ENCODE measurements at places on chromosomes 5 and 9.

DNA sequence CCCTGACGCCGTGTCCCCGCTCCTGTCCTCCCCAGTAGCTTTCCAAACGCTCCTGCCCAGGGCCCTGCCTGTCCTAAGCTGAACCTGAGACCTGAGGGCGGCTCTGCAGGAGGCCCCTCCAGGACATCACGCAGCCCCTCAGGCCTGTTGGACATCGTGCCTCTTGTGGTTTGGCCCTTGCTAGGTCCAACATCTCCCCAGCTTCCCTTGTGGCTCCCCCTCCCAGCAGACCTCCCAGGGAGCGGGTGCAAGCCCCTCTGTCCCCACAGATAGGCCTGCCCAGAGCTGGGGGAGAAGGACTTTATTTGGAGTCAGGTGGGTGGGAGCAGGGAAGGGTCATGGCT is 4.1 kb downstream of the OBP2B start:
- DNase-seq, result no peak

- no peak for DNase-seq
These were observed 45.6 kb downstream of the COL15A1 start for GRCh38 chr9:98989036-98990000.

DNA sequence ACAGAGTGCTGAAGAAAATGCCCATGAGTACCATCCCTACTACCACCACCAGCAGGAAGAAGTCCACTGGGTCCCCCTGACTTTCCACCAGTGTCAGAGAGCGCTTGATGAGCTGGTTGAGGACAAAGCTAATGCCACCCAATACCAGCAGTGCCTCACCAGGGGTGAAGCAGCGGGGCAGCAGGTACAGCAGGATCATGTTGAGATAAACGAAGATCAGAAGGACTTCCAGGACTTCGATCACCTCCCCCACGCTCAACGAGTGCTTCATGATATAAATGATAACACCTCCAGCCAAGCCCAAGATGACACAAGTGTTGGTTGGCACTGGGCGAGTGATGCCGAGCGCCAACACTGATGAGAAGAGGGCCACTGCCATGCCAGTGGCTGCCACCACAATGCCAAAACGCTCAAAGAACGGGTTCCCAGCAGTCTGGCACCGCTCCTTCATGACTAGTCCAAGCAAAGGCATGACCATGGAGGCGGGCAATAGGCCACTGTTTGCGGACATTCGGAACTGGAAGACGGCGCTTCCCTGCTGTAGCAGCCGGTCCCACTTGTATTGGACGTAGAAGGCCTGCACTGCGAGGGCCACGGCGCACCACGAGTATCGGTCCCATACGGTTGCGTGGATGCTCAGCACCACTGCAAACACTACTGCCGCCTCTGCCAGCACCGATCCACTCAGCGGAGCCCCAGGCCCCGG is 679 bp downstream of the DOLK start:
- DNase-seq, result no peak

GRCh38 chr9:89433826-89434225 is 64.1 kb downstream of the SEMA4D start:
- DNase-seq, result no peak

DNA sequence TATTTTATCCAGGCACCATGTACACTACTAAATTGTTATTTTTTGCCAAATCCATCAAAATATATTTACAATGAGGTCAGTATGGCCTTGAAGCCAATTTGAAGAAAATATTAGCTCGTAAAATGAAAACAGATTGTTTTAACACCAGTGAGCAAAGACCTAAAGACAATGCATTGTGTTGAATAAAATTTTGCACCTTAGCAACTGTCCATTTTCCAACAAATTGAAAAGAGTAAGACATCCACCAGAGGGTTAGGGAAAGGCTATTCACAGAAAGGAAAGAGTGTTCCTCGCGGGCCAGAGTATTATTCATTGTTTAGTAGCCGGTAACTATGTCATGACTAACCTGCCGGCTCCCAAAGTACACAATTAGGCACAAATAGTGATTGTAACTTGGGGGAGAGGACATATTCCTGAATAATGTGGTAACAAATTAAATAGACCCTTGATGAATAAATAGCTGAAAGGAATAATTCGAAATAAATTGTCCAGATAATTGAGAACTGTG is 213.3 kb downstream of the DNAH5 start:
- no peak for DNase-seq

- peak; percentile 49 for DNase-seq
These were observed 168.5 kb downstream of the DOCK2 start for GRCh38 chr5:169805527-169805934.

DNA sequence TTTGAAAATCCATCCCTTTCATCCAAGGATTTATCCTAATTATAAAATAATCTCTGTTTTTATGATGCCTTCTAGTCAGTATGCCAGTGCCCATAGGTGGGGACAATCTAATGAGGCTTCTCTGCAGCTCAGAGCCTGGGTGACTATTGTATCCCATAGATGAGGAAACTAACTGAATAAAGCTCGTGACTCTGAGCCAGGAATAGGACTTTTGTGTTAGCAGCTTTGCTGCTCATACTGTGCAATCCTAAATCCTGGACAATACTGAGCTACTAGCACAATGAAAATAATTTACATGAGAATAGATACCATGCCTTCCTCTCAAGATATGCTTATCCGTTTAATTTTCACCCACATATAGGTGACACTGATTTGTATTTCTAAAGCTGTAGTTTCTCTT is 443.0 kb downstream of the PLK2 start:
- no peak for DNase-seq

GRCh38 chr9:127779136-127779981 is 893 bp upstream of the SH2D3C start:
- peak; percentile 52 for DNase-seq

DNA sequence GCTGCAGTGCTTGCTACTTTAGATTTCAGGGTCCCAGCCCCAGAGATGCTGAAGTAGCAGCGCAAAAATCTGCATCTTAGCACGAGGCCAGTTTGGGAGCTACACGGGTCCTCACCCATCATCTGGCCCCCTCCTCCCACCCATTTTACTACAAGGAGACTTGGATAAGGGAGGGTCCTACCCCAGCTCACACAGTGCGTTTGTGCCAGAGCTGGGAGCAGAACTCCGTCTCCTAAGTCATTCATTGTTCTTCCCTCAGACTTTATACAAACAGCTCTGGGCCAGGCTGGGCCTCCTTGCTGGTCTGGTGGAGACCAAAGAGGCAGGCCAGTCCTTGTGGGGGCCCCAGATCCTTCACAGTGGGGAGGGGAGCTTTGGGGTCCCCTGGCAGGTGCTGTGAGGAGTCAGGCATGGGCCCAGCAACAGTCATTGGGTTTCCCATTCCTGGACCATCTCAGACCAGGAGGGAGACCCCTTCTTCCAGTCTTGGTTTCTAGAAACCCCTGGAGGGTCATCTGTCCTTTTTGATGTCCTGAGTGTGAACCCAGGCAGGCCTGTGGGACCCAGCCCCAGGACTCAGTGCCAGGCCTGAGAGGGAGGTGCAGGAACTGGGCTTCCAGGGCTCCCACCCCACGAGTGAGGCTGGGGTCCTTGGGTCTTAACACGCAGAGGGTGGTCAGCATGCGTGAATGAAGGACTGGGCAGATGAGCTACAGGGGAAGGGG is 2.3 kb upstream of the IL17B start:
- no peak for DNase-seq

DNA sequence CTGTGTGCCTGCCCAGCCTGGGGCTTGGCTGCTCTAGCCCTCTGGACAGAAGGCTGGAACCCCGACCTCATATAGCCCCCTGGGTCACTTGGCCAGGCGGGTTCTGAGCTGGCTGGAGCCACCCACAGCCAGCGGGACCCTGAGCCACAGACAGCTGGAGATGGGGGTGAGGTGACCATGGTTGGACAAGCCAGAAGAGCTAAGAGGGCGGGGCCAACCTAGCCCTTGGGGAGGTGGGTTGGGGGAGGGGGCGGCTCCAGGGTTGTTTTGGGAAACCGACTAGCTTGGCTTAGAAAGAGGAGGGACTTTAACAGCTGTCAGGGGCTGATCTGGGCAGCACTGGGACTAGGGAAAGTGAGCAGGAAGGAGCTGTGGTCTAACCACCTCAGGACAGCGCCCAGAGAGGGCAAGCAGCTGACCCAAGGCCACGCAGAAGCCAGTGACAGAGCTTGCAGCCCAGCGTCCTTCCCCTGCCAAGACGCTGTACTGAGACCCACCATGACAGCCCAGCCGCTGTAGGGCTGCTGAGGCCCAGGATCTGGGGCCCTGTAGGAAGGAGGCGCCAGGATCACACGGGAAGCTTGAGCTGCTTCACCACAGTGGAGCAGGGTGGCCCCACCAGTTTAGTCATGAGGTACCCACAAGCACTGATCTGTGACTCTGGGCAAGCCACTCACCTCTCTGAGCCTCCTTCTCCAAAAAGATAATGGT is 2.2 kb downstream of the AIF1L start:
- DNase-seq, result no peak

- DNase-seq, result no peak
These were observed 196.2 kb downstream of the DEPDC1B start for GRCh38 chr5:60503771-60504170.

GRCh38 chr5:31942546-31942945 is 231.6 kb downstream of the GOLPH3 start:
- no peak for DNase-seq

- DNase-seq, result no peak
These were observed 13.8 kb downstream of the IL9 start for GRCh38 chr5:135881819-135882218.

DNA sequence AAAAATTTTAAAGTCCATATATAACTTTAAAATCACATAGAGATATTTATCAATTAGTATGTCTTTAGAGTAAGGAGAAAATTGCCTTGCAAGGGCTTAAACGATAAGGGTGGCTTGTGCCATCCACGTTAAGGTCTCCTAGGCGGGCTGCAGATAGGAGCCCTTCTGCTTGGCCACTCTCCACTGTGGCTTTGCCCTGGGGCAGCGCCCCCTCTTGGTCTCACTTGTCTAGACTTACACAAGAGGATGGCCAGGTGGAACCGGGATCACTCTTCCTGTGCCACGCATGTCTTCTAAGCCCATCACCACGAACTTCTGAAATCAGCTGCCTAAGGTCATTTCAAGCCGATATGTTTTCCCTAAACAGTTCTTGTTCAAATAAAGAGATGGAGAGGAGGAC is 2.9 kb downstream of the FPGS start:
- no peak for DNase-seq

DNA sequence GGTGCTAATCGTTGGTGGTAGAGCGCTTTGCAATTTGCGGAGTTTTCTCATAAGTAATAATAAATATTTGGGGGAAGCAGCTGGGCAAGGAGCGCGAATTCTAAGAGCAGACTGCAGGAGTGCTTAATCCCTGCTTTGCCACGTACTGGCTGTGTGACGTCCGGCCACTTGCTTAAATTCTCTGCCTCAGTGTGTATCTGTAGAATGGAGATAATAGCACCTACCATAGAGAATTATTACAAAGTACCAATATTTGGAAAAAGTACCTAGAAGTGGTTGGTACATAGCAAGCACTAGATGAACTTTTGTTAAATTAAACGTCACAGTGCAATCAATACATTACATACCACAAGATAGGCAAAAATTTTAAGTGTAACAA is 598 bp upstream of the TMED7 start:
- no peak for DNase-seq

GRCh38 chr5:1948663-1949191 is 66.0 kb upstream of the IRX4 start:
- no peak for DNase-seq

- DNase-seq, result peak; percentile 5
These were observed 50.5 kb downstream of the COMMD10 start for GRCh38 chr5:116135344-116135743.

DNA sequence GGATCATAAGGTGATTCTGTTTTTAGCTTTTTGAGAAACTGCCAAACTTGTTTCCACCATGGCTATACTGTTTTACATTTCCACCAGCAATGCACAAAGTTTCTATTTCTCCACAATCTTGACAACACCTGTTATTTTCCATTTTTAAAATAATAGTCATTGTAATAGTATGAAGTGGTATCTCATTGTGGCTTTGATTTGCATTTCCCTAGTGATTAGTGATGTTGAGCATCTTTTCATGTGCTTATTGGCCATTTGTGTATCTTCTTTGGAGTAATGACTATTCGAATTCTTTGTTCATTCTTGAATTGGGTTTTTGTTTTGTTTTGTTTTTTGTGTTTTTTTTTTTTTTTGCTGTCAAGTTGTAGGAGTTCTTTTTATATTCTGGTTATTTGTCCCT is 4.9 kb downstream of the GARNL3 start:
- DNase-seq, result no peak

GRCh38 chr5:142472306-142472951 is 147.6 kb upstream of the SPRY4 start:
- peak; percentile 44 for DNase-seq

DNA sequence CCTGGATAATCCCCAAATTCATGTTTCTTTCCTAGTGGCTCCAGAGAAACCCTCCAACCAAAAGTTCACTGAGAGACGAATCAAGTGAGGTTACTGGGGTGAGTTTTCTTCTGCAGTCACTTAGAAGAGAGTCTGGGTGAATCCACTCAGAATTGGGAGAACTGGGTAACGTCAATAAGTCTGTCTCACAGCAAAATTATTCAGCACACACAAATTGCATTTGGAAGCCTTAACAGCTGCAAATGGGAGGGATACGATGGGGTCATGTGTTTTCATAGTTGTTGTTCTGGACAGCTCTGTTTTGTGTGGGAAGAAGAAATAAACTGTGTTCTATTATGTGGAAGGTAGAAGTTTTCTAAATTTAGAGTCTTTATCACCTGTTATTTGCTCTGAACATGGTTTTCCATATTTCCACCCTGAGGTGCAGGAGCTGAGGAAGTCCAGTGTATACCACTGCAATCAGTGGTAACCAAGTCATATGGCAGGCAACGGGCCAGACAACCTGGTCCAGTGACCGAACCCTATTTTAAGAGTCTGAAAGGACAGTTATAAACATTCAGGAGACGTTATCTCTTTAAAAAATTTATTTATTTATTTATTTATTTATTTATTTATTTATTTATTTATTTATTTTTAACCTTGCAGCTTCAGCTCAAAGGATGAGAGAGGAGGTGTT is 21.9 kb downstream of the MARCHF3 start:
- no peak for DNase-seq
